Stimulated activated CD8-positive, alpha-beta memory T cell treated with anti-CD3 and anti-CD28 coated beads, Interleukin-4, amount 100 ng/mL, for 4 hours (primary cell): ENCODE measurements at places on chromosomes 2 and 18.

- DNase-seq: no peak
These were observed 22.5 kb downstream of the ALS2 start for GRCh38 chr2:201758234-201758633.

DNA sequence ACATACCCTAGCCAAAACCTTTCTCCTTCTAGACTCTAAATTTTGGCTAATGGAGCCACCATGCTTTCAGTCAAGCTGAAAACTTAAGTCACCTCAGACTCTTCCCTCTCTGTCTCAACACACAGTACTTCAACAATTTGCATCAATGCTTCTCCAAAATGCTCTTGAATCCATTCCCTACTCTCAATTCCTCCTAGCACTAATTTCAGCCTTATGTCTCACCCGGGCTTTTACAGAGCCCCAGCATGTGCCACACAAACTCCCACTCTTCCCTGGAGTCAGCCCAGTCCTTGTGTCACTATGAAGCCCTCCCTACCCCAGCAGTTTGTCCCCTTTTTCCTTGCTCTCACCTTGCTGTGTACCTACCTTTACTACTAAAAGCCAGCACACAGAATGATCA, 38.7 kb downstream of the AAK1 start:
- no peak for DNase-seq

GRCh38 chr2:142983174-142983573, 105.7 kb downstream of the KYNU start:
- DNase-seq: no peak

GRCh38 chr2:80007777-80008503, 296.6 kb downstream of the LRRTM1 start:
- no peak for DNase-seq

GRCh38 chr2:58569475-58570185, 328.5 kb upstream of the FANCL start:
- DNase-seq: no peak

- DNase-seq: no peak
These were observed 9.4 kb downstream of the FBLN7 start for GRCh38 chr2:112147382-112148168.

- DNase-seq: no peak
These were observed 1.0 kb upstream of the AAK1 start for GRCh38 chr2:69644506-69644979.

- no peak for DNase-seq
These were observed 758 bp downstream of the SCLY start for GRCh38 chr2:238061315-238062202.

DNA sequence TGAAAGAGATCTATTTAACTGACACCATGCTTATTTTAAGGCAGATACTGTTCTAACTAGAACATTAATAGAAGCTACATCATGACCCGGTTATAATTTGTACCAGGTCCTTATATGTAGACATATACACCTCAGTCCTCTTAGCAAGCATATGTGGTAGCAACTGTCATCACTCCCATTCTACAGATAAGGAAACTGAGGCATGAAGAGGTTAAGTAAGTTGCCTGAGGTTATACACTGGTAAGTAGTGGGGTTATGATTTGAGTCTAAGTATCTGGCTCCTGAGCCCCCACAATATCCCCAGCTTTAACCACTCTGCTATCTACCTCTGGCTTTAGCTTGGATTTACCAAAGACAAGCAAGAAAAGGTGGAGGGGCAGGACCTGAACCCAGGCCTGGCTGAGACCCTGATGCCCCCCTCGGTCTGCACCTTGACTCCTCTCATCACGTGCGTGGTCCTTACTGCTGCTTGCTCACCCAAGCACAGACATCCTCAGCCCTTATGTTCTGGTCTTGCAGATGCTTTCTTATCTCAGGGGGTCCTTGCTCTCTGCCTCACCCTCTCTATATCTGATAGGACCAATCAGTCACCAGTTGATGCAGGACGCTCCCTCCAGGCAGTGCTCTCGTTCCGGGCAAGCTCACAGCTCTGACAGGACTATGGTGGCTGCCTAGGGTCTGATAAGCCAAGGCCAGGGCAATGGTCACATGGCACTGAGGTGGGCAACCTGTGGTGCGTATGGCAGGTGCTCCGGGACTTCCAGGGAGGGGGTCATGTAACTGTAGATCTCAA, 4.0 kb downstream of the DYSF start:
- no peak for DNase-seq

DNA sequence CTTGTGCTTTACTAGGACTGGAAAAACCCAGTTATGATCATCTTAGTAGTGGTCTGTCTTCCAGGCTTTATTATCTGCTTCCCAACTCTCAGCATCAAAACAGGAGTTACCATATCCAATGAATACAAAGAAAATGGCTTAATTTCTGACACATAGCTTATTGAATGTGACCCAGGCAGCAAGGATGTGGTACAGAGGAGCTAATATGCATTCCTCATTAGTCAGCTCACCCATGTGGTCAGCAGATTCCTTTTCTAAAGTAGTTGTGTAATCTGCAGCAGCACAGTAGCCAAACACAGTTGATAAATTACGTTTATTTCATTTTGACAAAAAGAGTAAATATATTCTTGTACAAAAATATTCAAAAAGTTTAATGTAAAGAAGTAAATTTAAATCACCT, 43.6 kb downstream of the TSPYL6 start:
- no peak for DNase-seq

- DNase-seq: no peak
These were observed 1.9 kb downstream of the MEX3C start for GRCh38 chr18:51195451-51196117.

- no peak for DNase-seq
These were observed 56.1 kb upstream of the NAB1 start for GRCh38 chr2:190592831-190593230.

DNA sequence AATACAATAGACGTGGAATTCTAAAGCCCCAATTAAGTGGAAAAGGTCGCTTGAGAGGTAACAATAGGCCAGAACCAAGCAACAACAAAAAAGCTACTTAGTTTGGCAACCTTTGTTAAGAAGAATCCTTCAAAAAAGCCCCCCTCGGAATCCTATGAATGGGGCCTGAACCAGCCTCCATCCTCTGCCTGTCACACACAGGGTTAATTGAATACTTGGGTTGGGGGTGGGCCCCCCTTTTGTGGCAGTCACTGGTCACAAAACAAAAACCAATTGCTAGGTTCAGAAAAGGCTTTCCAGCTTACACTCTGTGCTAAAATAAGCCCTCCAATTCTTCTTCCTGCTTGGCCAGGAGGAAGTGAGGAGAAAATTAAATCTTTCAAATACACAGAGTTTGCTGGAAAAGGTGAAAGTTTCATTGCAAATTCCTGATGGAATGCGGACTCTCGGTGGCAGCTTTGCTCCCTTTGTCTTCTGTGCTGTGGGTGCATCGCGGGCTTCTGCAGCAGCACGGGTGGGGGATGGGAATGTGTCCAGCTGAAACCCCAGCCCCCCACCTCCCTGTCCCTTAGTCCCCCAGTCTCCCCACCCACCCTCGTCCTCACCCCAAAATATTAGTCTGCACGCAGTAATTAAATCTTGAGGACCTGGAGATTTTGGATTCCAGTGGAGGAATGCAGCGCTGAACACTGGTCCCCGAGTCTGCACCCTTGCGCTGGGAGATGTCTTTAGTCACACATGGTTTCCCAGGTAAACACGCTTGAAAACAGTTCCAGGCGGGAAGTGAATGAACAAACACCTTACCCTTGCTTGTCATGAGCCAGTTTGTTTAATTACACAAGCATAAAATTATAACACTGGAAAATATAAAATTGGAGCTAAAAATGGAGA, 254.3 kb downstream of the SOX11 start:
- no peak for DNase-seq

GRCh38 chr2:156517419-156517818, 81.2 kb downstream of the GPD2 start:
- no peak for DNase-seq

DNA sequence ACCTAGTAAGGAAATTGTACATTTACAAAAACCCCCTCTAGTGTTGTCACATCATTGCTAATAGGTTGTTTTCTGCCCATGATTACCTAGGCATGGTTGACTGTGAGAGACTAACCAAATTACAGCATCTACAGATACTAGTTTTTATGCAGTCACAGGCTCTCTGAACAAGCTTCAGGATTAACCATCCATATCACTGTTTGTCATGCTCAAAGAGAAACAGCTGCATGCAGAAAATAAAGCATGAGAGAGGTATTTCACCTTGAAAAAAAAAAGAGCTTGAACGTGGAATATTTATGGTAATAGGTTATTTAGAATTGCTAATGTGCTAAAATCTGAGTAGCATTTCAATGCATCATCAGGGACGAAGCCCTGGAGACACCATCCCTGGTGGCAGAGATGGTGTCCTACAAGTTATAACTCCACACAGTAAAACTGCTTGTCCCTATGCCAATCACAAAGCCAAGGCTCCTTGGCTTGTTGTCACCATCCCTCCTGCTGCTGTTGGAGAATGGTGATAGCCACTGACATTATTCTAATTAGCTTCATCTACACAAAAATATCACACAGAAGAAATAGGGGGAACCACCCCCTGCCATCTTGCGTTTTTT, 5.4 kb downstream of the NEB start:
- no peak for DNase-seq

GRCh38 chr2:199704358-199705238, 146.4 kb downstream of the FTCDNL1 start:
- DNase-seq: no peak

- no peak for DNase-seq
These were observed 25.4 kb upstream of the PID1 start for GRCh38 chr2:229296536-229296935.

DNA sequence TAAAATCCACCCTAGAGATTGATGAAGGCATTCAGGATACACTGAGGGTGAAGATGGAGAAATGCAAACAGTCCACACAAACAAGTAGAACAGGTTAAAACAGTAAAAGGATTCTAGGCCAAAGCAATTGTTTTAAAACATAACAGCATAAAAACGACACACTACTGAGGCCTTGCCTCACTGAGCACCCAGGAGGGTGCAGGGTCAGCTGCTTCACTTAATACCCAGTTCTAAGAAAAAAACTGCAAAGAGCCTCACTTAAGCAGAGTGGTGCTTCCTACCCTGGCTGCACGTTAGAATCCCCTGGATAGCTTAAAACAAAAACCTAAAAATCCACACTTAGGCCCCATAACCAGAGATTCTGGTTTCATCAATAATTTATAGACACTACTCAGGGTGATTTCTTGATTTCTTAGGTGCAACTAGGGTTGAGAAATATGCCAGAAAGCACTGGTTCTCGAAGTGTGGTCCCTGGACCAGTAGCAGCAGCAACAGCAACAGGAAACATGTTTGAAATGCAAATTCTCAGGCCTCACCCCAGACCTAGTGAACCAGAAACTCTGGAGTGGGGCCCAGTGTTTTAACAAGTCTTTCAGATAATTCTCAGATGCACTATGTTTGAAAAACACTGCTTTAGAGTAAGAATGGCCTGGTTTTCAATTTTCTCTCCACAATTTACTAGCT, 279.1 kb downstream of the ZEB2 start:
- DNase-seq: no peak

- DNase-seq: no peak
These were observed 676.4 kb upstream of the HS6ST1 start for GRCh38 chr2:128995086-128995485.

GRCh38 chr2:110718990-110719389, 13.4 kb upstream of the ACOXL start:
- no peak for DNase-seq

GRCh38 chr2:201235860-201236811, 24.2 kb upstream of the CASP8 start:
- DNase-seq: no peak

DNA sequence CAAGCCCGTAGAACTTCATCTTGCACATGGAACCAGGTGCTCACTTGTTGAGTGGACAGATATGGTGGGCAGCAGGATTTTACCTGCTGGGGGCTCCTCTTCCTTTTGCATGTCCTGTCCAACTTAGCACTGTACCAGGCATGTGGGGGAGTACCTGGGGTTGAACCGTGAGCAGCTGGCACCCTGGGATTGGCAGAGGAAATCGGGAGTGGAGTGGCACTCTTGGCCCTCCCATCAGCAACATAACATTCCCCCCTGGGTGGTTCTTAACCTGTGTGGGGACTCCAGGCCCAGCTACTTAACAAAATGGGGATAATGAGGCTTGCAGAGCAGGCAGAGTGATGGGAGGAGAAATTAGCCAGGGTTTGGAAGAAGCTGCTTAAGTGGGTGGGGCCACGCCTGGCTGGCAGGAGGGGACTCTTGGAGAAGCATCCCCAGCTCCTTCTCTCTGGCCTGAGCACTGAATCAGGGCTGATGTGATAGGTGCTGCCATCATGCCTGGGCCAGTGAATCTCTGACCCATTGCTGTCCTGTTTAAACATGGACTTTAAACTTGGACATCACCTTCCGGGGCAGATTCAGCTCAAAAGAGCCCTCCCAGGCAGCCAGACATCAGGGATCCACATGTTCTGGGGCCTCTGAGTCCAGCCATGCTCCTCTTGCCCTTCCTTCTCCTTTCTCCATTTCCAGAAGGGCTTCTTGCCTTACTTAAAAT, 15.5 kb downstream of the FOSL2 start:
- no peak for DNase-seq

- DNase-seq: no peak
These were observed 109.1 kb downstream of the RIF1 start for GRCh38 chr2:151518802-151519201.

- no peak for DNase-seq
These were observed 157.0 kb upstream of the CBLN2 start for GRCh38 chr18:72700961-72701710.

DNA sequence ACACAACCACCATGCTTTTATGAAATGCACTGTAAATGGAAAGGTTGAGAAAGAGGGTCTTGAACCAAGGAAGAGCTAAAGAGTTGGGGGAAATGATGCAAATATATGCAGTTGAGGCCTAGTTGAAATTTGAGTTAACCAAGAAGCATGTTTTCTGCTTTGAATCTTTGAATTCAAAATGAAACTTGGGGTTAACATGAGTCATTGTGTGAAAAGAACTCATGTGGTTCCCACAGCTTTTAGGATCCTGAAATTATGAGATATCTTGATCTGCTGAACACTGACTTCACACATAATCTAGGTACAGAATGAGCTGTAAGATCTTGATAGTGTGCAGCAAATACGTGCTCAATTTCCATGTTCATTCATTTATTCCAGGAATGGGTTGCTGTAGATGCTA, 422.9 kb upstream of the TRIB2 start:
- DNase-seq: no peak

DNA sequence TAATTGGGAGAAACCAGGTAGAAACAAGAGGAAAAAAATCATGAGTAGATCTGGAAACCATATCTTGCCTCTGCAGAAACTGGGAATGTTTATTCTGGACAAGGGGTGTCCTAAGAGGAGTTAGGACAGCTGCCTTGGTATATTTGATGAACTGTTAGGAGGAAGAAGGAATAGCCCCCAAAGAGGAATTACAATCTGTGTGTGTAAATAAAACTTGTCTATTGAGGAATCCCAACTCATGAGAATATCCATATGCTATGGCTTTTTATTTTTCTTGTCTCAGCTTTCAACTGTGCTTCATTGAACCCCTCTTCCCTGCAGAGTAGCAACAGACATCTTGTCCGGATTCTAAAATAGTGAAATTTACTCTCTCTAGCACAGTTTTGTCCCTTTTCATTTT, 423.5 kb upstream of the SLC14A2 start:
- no peak for DNase-seq

- no peak for DNase-seq
These were observed 40.6 kb downstream of the GPD2 start for GRCh38 chr2:156476850-156477206.
